ENCODE measurements at places on chromosomes 11 and 22.

DNA sequence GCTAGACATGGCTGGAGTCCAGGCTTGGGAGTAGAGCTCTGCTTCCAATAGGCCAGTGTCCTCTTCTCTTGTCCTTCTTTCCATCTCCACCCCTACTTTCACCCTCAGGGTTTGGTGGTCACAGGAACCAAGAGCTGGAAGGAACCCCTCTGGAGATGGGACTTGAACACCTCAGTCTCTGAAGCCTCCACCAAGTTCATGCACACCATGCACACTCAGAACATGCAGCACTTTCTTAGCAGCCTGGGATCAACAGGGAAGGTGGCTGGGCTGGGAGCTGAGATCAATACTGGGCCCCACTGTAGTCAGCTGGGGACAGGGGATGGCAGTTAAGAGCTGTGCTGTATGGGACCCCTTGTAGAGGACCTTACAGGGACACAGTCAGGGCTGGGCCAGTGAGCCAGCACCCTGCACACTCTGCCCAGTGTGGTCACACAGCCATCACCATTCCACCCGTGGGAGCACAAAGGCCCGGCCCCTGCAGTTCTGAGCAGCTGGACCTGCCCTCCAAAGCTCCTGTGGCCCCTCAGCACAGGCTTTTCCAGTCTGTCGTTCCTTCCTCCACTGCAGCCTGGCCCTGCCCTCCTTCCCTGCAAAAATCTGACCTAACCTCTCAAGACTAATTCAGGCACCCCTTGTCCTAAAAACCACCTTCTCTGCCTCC, 47.7 kb downstream of the GAB4 start:
- no peak for DNase-seq

DNA sequence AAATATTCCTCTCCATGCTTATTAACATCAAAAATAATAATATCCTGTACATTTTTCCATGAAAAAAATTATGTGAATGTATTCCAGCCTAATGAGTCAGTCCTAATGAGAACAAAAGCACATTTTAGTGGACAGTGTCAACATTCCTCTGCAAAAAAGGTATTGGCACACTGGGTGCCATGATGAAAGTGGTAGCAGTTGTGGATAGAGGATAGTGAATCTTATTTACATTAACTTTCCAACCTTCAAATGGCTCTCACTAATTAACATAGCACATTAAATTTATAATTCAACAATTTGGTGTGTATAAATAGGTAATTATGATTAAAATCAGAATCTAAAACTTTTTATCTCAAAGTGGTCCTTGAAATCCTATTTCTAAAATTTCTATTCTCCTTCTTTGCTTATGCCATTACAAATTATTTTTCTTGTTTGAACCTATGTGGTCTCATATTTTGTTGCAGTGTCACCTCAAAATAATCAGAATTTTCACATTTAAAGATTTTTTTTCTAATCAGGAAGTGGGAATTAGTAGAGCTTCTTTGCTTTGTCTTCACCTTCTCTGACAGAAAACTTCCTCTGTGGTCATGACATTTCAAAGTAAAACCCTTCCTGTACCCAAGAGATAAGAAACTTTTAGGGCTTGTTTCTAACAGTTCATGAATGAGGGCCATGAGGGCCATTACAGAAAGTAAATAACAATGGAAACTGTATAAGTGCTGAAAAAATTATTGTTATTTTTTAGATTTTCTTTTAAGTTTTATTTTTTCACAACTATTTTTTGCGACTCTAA, 18.7 kb downstream of the SOX6 start:
- no peak for DNase-seq

- peak; percentile 26 for DNase-seq
Observed at GRCh38 chr11:119169282-119169719, 776 bp downstream of the NLRX1 start.

GRCh38 chr11:117819096-117820040, 5.2 kb downstream of the FXYD2 start:
- DNase-seq: no peak

DNA sequence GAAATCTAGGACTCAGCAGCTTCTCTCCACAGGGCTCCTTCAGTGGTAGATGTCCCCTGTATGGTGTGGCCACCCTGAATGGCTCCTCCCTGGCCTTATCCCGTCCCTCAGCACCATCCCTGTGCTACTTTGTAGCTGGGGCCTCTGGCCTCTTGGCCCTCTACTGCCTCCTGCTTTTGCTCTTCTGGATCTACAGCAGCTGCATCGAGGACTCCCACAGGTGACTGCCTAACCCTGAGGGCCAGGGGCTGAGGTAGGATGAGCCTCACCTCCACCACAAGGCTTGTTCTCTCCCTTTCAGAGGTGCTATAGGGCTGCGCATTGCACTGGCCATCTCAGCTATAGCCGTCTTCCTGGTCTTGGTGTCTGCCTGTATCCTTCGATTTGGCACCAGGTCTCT, 1.8 kb downstream of the TMEM179B start:
- DNase-seq: no peak

GRCh38 chr11:107999759-108000455, 8.8 kb upstream of the CUL5 start:
- peak; percentile 8 for DNase-seq

- DNase-seq: no peak
Observed at GRCh38 chr22:27273436-27273835, 528.1 kb downstream of the MN1 start.

DNA sequence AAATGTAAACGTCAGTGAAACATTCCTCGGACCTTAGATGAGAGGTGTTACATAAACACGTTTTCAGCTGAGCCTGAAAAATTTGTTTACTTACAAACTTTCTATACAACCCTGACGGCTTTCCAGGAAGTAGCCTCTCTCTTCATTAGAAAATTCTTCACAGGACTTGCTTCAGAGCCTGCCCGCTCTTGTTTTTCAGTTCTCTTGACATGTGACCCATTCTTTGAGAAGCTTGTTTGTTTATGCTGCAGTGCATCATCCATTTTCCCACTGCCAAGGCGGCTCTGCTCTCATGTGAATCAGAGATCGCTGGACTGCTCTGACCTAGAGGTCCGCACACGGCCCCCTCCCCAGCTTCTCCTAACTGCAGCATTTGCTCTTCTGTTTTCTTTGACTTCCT, 47.9 kb upstream of the ARHGAP42 start:
- no peak for DNase-seq

DNA sequence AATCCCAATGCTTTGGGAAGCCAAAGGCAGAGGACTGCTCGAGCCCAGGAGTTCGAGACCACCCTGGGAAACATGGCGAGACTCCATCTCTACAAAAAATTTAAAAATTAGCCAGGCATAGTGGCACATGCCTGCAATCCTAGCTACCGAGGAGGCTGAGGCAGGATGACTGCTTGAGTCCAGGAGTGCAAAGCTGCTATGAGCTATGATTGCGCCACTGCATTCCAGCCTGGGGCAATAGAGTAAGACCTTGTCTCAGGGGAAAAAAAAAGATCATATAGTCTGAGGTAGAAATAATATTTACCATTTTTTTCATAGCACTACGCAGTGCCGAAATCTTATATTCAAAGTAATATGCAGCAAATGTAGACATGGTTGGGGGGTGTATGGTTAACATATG, 47.8 kb downstream of the MRTFA start:
- no peak for DNase-seq

DNA sequence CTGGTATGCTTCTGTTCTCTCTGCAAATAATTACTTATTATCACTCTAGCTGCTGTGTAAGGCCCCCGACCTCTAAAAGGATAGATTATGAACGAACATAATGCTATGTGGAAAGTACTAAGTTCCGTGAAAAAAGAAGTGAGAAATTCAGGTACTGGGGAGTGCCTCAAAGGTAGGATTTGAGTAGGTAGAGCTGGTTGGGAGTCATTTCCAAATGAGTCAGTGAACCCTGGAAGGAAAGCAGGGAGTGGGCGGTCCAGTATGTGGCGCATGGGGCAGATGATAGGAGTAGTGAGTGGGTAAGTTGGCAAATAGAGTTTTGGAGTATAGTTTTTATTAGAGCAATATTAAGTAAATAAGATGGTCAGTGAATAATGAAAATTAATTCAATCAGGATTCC, 2.4 kb downstream of the ZC3H12C start:
- no peak for DNase-seq

GRCh38 chr22:32660292-32660691, 141.2 kb upstream of the TIMP3 start:
- DNase-seq: peak; percentile 61

DNA sequence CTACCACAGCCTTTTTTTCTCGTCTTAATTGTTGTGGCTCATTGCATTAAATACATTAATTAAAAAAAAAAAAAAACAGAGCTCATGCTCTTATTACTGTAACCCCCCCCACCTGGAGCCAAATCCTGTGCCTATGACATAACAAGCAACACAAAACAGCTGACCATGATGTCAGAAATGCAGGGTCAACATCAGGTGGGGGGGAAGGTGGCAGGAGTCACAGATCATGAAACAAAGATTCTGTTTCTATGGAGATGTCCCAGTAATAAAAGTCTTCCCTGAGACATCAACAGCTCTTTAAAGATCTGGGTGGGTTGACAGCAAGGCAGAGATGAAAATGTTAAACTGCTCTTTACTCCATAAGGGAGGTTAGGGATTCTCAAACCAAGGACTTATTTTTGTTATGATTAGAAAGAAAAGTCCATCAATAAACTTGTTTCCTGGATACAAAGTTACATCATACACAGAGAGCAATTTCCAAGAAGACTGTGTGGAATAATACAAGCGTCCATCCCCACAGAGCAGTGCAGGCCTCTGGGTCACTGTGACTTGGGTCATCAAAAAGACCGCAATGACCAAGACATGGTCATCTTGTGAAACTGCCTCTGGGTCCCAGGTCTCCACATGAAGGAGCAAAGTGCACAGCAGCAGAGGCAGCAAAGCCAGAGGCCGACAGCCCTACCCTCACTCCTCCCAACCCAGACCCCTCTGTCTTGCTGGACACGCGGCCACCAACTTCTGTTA, 42.7 kb upstream of the CYP2D6 start:
- DNase-seq: no peak

DNA sequence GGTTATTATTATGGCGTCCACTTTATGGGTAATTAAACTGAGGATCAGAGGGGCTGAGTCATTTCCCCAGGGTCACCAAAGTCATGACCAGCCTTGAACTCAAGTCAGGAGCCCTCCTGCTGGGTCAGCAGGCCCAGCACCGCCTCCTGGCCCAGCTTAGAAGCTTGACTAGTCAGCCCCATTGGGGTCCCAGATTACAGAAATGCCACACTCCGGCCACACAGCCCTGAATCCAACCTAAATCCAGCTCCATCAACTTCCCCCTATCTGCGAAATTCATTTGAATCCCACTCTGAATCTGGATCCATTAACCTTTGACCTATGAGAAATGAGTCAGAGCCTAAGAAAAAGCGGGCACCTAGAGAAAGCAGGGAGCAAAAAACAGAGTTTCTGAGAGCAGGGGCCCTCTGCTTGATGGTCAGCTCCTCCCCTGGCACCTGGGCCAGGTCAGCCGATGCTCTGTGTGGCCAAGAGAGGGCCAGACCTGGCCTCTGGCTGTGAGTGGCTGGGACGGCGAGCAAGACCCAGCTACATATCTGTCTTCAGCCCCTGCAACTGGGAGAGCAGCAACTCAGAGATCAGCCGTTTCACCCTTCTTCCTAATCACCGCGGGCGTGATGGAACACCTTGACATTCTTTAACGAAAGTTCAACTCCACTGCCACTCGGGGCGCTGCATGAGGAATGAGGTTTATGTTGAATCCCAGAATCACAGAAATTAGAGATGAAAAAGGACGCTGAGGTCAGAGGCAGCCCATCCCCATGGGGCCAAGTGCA, 196.1 kb downstream of the TRIM29 start:
- no peak for DNase-seq

DNA sequence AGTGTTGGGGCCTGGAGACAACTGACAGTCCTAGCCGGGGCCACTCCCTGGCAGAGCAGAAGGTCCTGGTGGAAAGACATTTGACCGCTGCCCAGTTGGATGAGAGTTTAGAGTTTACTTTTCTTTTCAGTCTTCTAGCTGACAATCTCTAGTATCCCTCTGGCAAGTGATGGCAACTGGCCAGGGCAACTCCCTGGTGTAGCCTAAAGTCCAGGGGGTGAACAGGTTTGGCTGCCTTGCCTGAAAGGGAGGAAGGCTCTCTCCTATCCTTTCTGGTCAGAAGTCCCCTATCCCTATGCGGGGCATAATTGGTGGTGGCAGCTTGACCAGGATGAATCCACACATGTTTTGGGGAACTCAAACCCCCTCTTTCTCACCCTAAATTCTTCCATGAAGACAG, 16.8 kb upstream of the MSANTD2 start:
- DNase-seq: no peak

GRCh38 chr11:78253797-78254196, 65.1 kb downstream of the USP35 start:
- DNase-seq: no peak

DNA sequence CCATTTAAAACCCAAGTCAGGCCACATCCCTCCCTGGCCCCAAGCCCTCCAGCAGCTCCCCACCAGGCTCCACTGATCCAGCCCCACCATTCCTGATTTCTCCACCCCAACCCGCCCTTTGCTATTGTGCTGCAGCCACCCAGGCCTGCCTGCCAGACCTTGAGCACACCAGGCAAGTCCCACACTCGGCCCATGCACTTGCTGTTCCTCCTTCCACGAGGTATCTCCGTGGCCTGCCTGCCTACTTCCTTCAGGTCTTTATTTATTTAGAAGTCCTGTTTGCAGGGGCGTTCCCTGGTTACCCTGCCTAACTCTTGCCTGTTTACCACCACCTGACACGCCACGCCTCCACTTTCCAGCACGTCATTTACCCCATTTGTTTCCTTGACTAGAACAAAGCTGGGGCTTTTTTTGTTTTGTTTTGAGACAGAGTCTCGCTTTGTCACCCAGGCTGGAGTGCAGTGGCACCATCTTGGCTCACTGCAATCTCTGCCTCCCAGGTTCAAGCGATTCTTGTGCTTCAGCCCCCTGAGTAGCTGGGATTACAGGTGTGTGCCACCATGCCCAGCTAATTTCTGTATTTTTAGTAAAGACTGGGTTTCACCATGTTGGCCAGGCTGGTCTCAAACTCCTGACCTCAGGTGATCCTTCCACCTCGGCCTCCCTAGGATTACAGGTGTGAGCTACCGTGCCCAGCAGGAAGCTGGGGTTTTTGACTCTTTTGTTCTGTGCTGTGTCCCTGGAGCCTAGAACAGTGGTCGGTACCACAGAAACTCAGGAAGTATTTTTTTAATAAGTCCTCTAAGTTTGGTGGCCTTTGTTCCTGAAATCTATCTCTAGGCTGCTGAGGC, 6.7 kb downstream of the CENPM start:
- DNase-seq: peak; percentile 89

GRCh38 chr11:128642571-128642970, 51.3 kb upstream of the FLI1 start:
- no peak for DNase-seq

DNA sequence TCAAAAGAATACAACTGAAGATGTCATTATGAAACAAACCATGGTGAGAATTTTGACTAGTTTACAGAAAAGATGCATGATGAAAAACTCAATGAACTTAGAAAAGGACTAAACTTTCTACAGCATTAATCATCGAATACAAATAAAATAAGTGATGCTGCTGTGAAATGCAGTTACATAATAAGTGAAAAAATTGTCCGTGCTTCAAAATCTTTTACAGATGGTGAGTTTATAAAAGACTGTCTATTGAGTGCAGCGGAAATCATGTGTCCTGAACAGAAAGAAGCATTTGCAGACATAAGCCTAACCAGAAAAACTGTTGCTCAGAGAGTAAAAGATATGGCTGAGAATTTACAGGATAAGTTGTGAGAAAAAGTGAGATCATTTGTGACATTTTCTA, 33.8 kb downstream of the NEAT1 start:
- DNase-seq: no peak

- DNase-seq: peak; percentile 29
Observed at GRCh38 chr11:128726458-128727139, 32.7 kb downstream of the FLI1 start.

- no peak for DNase-seq
Observed at GRCh38 chr22:27836181-27836580, 34.6 kb upstream of the MN1 start.

Measured in stimulated activated CD4-positive, alpha-beta T cell treated with anti-CD3 and anti-CD28 coated beads, Interleukin-4, amount 100 ng/mL, for 1 hour (primary cell).